ENCODE measurements at places on chromosomes 4 and X. TPM values are rescaled to one million over a fixed set of nuclear protein-coding genes. Genes with fewer than 3 reads are reported as not detected.

GRCh38 chrX:104523858-104524257 is 42.1 kb upstream of the IL1RAPL2 start:
- no peak for DNase-seq

- DNase-seq: no peak
These were observed 109.2 kb upstream of the PCDH18 start for GRCh38 chr4:137641544-137641943.

GRCh38 chr4:41418444-41418843 is 119.5 kb upstream of the LIMCH1 start:
- DNase-seq: peak; percentile 68

DNA sequence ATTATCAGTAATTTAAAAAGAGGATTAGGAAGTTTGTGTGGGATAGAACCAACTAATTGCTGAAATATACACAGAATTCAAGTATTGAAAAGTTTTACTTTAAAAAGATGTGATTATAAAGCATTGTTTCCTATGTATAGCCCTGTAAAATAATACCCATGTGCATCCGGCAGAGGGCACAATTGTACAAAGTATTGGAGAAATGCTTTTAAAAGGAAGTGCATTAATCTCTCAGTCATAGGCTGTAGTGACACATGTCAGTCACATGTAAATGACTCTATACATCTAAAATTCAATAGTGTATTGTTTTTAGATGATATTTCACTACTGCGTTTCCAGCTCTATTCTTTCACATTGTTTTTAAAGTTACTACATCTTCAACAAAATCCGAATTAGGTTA is 9.7 kb upstream of the GEMIN8 start:
- peak; percentile 77 for DNase-seq

GRCh38 chr4:89197920-89198319 is 86.6 kb downstream of the TIGD2 start:
- DNase-seq: no peak

Gene IL13RA1
- 67.5 TPM for total RNA-seq

Gene PLK4
- total RNA-seq: 13.7 TPM

Gene CCSER1
- 23.8 TPM for total RNA-seq
